A549 treated with Hydrocortisone at 1 μM for 4 hours (cell line): ENCODE measurements at places on chromosomes 2 and 18. TPM values are rescaled to one million over a fixed set of nuclear protein-coding genes. Genes with fewer than 3 reads are reported as not detected.

PKDCC gene
- 18.8 to 24.3 TPM (median 23.7 TPM) in 5 replicates for total RNA-seq

SLC4A5 gene
- 0.31 to 0.47 TPM (median 0.42 TPM) in 5 replicates for total RNA-seq

TCF7L1 gene
- 8.5 to 11.5 TPM (median 10.2 TPM) in 5 replicates for total RNA-seq

RGPD3 gene
- total RNA-seq, result 0.06 to 0.23 TPM (median 0.17 TPM) in 5 replicates

CELF4 gene
- 0.03 TPM in 1 of 5 replicates, not detected in the others for total RNA-seq

AKAIN1 gene
- not detected in 5 replicates for total RNA-seq

TWIST2 gene
- total RNA-seq, result 8.2 to 17.0 TPM (median 14.9 TPM) in 5 replicates

CDH7 gene
- total RNA-seq, result not detected in 5 replicates

NAT8 gene
- total RNA-seq, result not detected in 5 replicates

PPIL3 gene
- 20.4 to 28.6 TPM (median 23.9 TPM) in 5 replicates for total RNA-seq

CIB4 gene
- total RNA-seq, result 0.16 to 0.40 TPM (median 0.24 TPM) in 3 of 5 replicates, not detected in the others

ALLC gene
- 0.07 TPM in 1 of 5 replicates, not detected in the others for total RNA-seq

NEU2 gene
- not detected in 5 replicates for total RNA-seq

RAD51AP2 gene
- total RNA-seq, result not detected in 5 replicates

CKAP2L gene
- total RNA-seq, result 12.3 to 18.6 TPM (median 14.4 TPM) in 5 replicates

KCNF1 gene
- total RNA-seq, result 21.4 to 40.2 TPM (median 30.3 TPM) in 5 replicates

FBXO15 gene
- total RNA-seq, result 0.67 to 1.1 TPM (median 0.92 TPM) in 5 replicates

REG1B gene
- not detected in 5 replicates for total RNA-seq

SP140L gene
- 2.4 to 4.1 TPM (median 3.2 TPM) in 5 replicates for total RNA-seq

C2orf81 gene
- 3.0 to 3.5 TPM (median 3.1 TPM) in 5 replicates for total RNA-seq

ATP6V1B1 gene
- total RNA-seq, result 1.9 to 3.6 TPM (median 2.5 TPM) in 5 replicates

DES gene
- 0.23 to 0.93 TPM (median 0.51 TPM) in 5 replicates for total RNA-seq

DNAJC5G gene
- total RNA-seq, result not detected in 5 replicates

DLGAP1 gene
- total RNA-seq, result 0.02 to 0.12 TPM (median 0.07 TPM) in 3 of 5 replicates, not detected in the others
